Smooth muscle cell of the pulmonary artery (primary cell): ENCODE measurements at places on chromosomes 7 and 10. TPM values are rescaled to one million over a fixed set of nuclear protein-coding genes. Genes with fewer than 3 reads are reported as not detected.

Gene ZNF425
- total RNA-seq, result 2.5 and 3.7 TPM in 2 replicates

Gene TAC1
- 0.07 TPM in 1 of 2 replicates, not detected in the other for total RNA-seq

Gene ANXA8L1
- total RNA-seq, result not detected in 2 replicates

Gene ANKRD61
- total RNA-seq, result 0.13 TPM in 1 of 2 replicates, not detected in the other

Gene OR6V1
- not detected in 2 replicates for total RNA-seq

Gene BMPR1A
- total RNA-seq, result 55.2 and 60.5 TPM in 2 replicates

Gene PAPOLB
- total RNA-seq, result 0.07 and 0.39 TPM in 2 replicates

Gene UTF1
- not detected in 2 replicates for total RNA-seq

Gene MSMB
- not detected in 2 replicates for total RNA-seq

Gene DKK1
- 134 and 633 TPM in 2 replicates for total RNA-seq

Gene C10orf53
- not detected in 2 replicates for total RNA-seq

Gene AOC1
- not detected in 2 replicates for total RNA-seq

Gene DENND2A
- 4.8 and 7.9 TPM in 2 replicates for total RNA-seq

Gene HOXA9
- total RNA-seq, result 0.33 TPM in 1 of 2 replicates, not detected in the other

Gene NODAL
- total RNA-seq, result not detected in 2 replicates

Gene PILRA
- 0.26 TPM in 1 of 2 replicates, not detected in the other for total RNA-seq

Gene EMX2
- total RNA-seq, result 0.65 TPM in 1 of 2 replicates, not detected in the other

Gene GPR26
- total RNA-seq, result not detected in 2 replicates

Gene TEX36
- total RNA-seq, result not detected in 2 replicates

Gene TWIST1
- 30.5 and 44.1 TPM in 2 replicates for total RNA-seq

Gene DPY19L1
- 46.4 and 49.2 TPM in 2 replicates for total RNA-seq

Gene SLC16A9
- total RNA-seq, result 2.5 and 15.1 TPM in 2 replicates

Gene ZNF679
- not detected in 2 replicates for total RNA-seq

Gene PITX3
- 0.13 and 0.23 TPM in 2 replicates for total RNA-seq

Gene EBF3
- 1.6 and 6.5 TPM in 2 replicates for total RNA-seq

Gene GJD4
- total RNA-seq, result 0.10 TPM in 1 of 2 replicates, not detected in the other

Gene TACC2
- total RNA-seq, result 5.7 and 8.8 TPM in 2 replicates

Gene COL26A1
- not detected in 2 replicates for total RNA-seq

Gene CDK14
- 35.8 and 59.9 TPM in 2 replicates for total RNA-seq

Gene LIPK
- total RNA-seq, result not detected in 2 replicates

Gene HOXA5
- 1.2 and 5.1 TPM in 2 replicates for total RNA-seq

Gene OR6B1
- total RNA-seq, result not detected in 2 replicates

Gene FBXL13
- 1.4 and 2.0 TPM in 2 replicates for total RNA-seq

Gene IGFBP3
- total RNA-seq, result 1,159 and 1,274 TPM in 2 replicates

Gene SFTPD
- total RNA-seq, result 0.13 TPM in 1 of 2 replicates, not detected in the other

Gene A1CF
- total RNA-seq, result not detected in 2 replicates

Gene TFEC
- total RNA-seq, result 0.07 and 0.13 TPM in 2 replicates

Gene RAMP3
- not detected in 2 replicates for total RNA-seq

Gene ADGRA1
- total RNA-seq, result not detected in 2 replicates

Gene ITGB8
- total RNA-seq, result 95.7 and 171 TPM in 2 replicates

Gene SPDYE9
- total RNA-seq, result not detected in 2 replicates

Gene HSPA12A
- 7.2 and 25.8 TPM in 2 replicates for total RNA-seq

Gene MYL10
- total RNA-seq, result not detected in 2 replicates

Gene SDK1
- total RNA-seq, result 0.07 and 0.78 TPM in 2 replicates

Gene ICA1
- total RNA-seq, result 0.13 and 0.52 TPM in 2 replicates

Gene IFIT2
- 3.9 and 9.5 TPM in 2 replicates for total RNA-seq
